ENCODE measurements at places on chromosomes 1 and 21.

- peak; percentile 84 for DNase-seq
These were observed 13.6 kb upstream of the FAM110D start for GRCh38 chr1:26145041-26145959.

GRCh38 chr1:229716069-229716468 lies 90.0 kb downstream of the URB2 start:
- DNase-seq = no peak

- DNase-seq = no peak
These were observed 105.0 kb downstream of the GPATCH2 start for GRCh38 chr1:217525773-217526490.

DNA sequence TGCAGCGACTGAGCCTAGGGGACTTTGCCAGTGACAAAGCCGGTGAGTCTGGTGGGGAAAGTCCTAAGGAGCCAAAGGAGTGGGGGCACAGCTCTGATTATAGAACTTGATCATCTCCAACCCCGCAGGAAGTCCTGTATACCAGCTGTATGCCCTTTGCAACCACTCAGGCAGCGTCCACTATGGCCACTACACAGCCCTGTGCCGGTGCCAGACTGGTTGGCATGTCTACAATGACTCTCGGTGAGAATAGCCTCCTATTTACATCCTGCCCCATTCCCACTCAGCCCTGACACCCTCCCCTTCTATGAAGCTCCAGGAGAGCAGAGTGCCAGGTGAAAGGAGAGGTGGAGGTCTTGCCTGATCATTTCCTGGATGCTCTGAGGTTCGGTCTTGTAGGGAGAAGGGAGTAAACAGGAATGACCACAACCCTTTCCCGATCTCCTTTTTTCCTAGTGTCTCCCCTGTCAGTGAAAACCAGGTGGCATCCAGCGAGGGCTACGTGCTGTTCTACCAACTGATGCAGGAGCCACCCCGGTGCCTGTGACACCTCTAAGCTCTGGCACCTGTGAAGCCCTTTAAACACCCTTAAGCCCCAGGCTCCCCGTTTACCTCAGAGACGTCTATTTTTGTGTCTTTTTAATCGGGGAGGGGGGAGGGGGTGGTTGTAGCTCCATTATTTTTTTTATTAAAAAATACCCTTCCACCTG lies 1.2 kb upstream of the PPOX start:
- no peak for DNase-seq

DNA sequence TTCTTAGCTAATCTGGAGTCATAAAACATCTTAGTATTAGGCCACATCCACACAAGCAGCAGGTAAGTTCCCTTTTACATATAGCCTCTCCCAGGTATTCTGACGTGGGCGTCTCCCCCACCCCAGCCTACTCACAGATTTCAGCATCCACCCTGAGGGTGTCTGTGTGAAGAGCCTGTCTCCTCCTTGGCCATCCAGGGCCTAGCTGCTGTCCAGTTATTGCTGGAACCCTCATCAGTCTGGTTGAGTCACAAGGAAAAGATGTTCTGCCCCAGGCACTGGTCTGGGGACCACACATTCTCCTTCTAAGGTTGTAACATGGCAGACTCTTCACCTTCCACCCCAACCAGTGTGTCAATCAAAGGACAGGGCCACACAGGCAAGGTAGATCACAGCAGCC lies 57.6 kb downstream of the ETS2 start:
- DNase-seq = no peak

GRCh38 chr1:203056012-203056411 lies 29.7 kb downstream of the PPFIA4 start:
- DNase-seq = no peak

DNA sequence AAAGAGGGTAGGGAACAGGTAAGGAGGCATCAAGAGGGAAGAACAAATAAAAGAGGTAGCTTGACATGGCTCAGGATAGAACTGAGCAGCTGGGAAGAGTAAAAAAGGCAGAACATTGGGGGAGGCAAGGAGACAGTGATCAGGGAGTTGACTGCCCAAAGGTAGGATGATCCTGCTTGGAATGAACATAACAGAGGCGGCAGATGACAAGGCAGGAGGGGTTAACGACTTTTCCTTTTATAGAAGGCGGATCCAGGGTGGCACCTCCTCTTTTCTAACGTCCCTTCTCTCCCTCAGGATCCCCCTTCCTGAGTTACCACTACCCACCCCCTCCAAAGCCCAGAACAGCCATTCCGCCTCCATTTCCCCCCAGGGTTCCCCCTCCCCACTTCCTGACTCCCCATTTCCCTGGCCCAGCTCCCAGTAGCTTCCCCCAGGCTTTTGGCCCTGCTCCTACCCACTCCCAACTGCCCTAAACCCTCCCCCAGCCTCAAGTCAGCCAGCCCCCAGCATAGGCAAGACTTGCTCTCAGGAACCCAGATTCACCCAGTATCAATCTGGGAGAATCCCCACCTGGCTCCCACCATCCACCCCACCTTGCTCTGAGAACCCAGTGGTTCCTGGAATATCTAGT lies 769 bp upstream of the ADAMTS4 start:
- DNase-seq = no peak

DNA sequence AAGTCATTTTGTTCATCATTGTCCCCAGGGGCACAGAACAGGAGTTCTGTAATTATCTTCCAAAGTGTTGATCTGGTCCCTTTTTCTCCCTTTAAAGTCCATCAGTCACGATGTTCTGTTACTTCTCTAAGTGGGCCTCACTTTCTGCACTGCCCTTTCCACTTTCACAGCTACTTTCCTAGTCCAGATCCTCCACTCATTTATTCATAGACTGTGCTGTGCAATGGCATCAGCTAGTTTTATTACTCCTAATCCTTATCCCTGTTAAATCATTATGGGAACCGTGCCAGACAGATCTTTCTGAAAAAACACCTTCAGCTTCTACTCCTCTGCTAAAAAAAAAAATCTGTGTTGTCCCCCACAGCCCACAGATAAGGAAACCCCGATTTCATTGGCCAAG lies 64.0 kb upstream of the BCL10 start:
- no peak for DNase-seq

DNA sequence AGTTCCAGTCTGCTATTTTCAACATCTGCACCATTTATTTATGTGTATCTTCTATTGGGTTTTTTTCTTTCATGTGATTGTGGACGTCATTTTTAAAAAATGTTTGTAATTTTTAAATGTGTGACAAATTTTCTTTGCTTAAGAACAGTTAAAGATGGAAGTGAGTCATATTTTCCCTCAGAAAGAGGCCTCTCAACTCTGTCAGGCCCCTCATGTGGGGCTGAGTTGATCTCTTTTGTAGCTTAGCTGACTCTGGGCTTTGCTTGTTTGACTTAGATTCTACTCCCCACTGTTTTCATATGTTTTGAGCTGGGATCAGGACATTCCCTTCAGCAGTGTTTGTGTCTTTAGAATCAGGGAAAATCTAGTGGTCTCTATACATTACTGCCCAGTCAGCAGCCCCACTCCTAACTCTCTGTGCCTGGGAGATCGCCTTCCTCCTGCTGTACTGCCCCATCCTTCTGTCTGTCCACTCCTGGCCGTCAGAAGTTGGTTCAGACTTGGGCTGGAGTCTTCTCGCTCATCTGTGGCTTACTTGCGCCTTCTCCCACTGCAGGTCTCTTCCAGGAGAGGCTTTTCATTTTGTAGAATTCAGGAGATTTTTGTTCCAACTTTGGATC lies 137.4 kb downstream of the DYRK1A start:
- no peak for DNase-seq

DNA sequence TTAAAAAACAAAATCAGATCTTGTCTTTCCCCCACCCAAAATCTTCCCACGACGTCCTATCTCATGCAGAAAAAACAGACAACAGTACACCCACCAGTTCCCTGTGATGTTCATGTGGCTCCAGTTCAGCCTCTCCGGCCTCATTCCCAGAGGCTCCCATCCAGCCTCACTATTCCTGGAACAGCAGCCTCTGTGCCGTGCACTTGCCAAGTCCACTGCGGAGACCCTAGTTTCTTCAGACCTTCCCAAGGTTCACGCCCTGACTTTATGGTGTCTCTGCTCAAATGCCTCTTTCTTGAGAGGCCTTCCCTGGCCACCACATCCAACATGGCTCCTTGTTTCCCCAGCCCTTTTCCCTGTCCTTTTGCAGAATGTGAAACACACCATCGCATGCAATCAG lies 106.3 kb upstream of the BACE2 start:
- no peak for DNase-seq

GRCh38 chr1:1626207-1627141 lies 5.5 kb upstream of the MMP23B start:
- no peak for DNase-seq

GRCh38 chr1:95041491-95042165 lies 31.1 kb downstream of the ALG14 start:
- no peak for DNase-seq

DNA sequence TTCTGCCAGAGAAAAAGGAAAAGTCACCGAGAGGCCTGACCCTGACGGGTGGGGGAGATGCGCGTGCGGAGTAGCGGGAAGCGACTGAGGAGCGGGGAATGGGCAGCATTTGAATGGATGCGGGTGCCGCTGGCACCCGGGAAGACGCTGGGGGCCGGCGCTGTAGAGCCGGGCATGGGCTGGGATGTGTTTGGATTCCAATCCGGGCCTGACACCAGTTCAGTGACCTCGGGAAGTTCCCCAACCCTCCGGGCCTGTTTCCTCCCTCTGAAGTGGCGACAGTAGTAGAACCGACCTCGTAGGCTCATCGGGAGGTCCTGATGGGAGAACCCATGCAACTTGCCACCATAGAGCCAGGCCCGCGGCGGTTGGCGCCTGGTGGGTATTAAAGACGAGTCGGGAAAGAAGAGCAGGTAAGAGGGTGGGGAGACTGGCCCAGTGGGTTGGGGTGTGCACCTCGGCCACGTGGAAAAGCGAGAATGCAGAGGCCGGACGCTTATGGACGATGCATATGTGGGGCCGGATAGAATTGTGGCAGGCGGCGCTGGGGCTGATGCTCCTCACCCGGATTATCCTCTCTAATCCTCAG lies 642 bp upstream of the SLC16A1 start:
- DNase-seq = peak; percentile 46

All from activated CD4-positive, alpha-beta T cell treated with anti-CD3 and anti-CD28 coated beads for 4 hours (primary cell).